ENCODE measurements at places on chromosomes 2 and 18.
A peak's percentile ranks its signal among the peaks of the same experiment; 100 is the strongest.

GRCh38 chr2:134218930-134219658 lies 34.8 kb upstream of the MGAT5 start:
- DNase-seq, result no peak

GRCh38 chr18:78561757-78562510 lies 417.7 kb upstream of the SALL3 start:
- DNase-seq, result no peak

DNA sequence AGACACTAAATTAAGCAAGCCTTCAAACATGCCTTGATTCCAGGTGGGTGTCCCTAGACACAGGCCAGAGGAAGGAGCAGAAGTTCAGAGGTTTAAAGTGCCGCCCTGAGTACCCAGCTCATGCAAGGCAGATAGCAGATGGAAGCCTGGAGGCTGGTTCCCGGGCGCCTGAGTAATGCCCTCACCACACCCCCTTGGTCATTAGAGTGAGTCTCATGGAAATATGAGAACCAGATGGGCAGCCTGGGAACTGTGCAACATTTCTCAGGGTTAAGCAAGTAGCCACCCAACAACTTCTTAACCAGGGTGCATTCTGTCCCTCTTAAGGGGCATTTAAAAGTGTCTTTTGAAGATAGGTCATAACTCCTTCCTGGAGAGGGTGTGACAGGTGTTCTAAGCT lies 44.1 kb downstream of the TGFA start:
- DNase-seq, result no peak

GRCh38 chr2:236446521-236446920 lies 123.1 kb upstream of the ACKR3 start:
- DNase-seq, result no peak

DNA sequence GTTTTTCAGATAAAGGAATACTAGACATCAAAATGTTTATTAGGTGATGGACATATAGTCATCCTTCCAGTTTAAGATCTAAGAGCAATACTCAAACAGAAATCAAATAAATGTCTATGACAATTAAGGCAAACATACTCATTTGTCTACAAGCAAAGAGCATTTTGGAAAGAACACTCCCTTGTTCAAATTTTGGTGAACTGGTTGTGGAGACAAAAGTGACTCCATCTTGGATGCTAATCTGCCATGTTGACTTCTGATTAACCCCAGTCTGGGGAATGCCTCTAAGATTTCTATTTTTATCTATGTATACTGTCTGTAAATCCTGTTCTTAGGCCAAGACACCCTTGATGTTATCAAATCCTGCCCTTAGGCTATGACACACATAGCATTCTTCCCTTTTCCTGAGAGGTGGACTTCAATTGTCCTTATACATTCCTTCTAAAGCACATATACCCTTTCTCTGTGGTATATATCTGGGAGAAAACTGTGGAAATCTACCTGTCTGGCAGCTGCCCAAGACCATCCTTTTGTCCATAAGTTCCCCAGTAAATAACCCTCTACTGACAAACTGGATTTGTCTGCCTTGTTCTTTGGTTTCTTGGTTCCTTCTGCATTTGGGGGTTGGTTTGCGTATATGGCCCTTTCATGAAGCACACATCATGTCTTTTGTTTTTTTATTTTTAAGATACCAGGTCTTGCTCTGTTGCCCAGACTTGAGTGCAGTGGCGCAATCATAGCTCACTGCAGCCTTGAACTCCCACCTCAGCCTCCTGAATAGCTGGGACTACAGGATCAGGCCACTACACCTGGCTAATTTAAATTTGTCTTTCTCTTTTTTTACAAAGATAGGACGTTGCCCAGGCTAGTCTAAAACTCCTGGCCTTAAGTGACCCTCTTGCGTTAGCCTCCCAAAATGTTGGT lies 12.5 kb upstream of the PLEKHM3 start:
- DNase-seq, result no peak

DNA sequence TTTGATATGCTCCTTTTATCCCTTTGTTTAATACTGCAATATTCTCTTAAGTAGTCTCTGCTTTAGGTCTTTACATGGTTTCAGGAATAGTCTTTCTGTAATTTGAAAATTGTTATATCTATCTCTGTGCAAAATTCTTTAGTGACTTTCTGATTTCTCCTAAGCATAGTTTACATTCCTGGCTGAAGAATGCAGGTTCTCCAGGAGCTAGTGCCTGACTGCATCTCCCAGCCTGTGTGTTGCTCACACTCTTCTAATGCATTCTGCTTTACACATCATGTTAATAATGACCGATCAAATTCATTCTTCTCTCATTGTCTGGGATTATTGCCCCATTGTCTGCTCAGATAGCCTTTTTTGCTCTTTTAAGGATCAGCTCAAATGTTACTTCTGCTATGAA lies 1349.2 kb downstream of the DSC3 start:
- no peak for DNase-seq

GRCh38 chr2:13052547-13052946 lies 335.8 kb downstream of the TRIB2 start:
- DNase-seq, result no peak

DNA sequence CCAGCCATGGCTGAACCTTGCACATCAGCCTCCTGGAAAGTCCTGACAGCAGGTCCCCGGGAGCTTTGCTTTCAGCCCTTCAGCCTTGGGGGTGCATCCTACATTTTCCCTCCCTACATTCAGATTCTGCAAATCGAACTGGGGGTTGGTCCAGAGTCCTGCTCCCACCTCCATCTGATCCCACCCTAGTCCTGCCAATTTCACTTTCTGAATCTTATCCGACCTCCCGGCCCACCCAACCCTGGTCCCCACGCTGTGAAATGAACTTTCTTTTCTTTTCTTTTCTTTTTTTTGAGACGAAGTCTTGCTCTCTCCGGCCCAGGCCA lies 47.8 kb upstream of the ODC1 start:
- DNase-seq, result no peak

DNA sequence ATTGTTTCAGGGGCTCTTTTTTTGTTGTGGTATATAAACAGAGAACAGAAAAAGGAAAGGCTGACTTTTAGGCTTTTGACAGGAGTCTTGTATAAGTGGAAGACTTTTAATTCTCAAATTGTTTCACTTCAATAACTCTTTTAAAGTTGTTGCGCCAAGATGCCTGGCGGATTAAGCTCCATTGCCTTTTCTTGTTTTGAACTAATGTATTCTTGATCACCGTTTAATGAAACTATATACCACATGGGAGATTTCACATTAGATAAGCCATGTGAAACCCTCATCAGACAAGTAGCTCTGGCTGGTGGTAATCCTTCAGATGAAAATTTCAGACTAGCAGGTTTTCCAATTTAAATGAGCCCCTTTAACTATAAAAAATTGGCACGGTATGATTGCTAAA lies 257.4 kb downstream of the CCDC178 start:
- no peak for DNase-seq

DNA sequence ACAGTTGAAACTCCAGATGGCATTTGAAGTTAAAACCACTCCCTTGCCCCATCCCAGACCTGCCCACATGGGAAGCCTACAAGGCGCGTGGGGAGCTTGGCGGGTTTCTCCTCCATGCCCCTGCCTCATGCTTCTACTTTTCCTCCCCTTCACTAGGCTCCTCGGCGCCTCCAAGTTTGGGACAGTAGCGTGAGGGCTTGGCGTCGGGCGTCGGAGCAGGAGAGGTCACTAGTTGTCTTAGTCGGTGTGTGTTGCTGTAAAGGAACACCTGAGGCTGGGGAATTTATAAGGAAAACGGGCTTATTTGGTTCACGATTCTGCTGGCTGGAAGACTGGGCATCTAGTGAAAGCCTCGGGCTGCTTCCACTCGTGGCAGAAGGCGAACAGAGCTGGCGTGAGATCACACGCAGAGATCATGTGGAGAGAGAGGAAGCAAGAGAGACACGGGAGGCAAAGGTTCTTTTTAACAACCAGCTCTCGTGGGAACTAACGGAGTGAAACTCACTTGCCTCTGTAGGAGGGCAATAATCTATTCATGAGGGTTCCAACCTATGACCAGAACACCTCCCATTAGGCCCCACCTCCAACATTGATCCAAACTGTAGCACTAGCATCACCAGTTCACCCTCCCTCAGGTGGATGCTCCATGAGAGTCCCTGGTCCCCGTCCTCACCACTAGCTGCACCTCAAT lies 25.3 kb downstream of the ITM2C start:
- DNase-seq, result no peak

GRCh38 chr2:136112317-136113208 lies 5.4 kb downstream of the CXCR4 start:
- DNase-seq, result no peak

- DNase-seq, result no peak
Observed at GRCh38 chr2:134675314-134675713, 43.5 kb downstream of the TMEM163 start.

DNA sequence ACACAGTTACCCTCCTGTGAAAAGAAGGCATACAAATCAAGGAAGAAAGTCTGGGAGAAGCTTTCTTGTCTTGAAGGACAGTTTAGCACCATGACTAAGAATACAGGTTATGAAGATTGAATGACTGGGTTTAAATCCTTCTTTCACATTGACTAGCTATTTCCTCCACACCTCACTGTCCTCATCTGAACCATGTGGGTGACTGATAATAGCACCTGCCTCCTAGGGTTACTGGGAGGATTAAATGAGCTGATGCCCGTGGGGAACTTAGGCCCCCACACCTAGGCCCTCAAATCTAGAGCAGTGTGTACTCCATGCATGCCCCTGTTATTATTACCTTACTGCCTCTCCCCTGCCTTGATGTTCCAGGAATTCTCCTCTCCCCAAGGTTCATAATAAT lies 202.9 kb downstream of the FBXO15 start:
- no peak for DNase-seq

DNA sequence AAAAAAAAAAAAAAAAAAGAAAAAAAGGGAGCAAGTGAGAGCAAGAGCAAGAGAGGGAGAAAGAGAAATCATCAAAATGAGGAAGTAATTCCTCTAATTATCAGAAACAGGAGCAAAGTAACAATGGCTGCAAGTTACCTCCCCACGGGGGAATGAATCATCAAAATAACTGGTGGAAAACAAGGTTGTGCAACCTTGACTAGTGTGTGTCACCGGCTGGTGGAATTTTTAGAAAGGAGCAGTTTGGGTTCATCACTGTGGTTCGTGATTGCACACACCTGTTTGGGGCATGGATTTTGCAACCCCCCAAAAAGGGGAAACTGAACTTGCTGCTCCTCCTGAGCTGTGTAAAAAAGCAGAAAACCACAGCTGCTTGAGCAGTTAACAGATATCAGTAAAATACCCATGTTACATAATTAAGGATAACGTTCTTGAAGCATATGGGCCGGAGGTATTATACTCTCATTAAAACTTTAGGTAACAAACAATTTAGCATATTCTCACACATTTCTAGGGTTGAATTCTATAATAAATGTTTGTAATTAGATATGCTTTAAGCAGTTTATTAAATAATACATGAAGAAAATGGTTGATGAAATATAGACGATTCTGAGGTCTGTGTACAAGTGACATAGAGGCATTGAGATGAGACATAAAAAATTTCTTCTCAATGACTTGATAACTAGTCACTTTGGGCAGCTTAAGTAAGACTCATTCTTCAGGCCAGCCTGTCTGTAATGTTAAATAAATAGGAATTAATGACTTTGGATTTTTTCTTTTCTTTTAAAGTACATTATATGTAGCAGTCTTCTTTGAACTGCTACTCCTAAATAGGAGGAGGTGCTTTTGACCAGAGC lies 184.2 kb upstream of the ZEB2 start:
- DNase-seq, result peak; percentile 40

- no peak for DNase-seq
Observed at GRCh38 chr2:182496596-182496995, 69.8 kb upstream of the PDE1A start.

DNA sequence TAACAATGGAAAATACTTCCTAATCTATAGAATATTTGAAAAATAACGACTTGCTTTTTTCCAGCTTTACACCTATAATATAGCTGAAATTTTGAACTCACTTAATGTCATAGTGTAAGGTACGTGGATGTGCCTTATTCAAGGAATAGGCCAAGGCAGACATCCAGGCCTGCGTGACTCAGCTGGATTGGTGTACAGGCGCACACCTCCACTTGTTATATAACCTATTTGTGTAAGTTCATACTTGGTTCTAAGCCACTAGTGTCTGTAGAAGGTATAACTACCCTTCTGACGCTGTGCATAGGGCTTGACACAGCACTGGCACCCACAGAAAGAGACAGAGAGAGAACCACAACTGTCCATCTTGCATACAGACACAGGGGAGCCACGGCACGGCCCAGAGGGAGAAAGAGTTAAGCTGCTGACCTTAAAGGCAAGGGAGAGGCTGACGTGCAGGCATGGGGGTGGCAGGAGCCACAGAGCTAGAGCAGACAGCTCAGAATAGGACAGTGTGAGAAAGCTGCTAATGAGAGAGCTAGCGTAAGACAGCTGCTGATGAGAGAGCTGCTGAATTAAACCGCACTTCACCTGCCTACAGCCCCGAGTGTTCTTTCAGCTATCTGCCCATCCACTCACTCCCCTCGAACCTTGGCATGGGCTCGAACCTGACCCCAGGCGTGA lies 16.1 kb downstream of the CCDC178 start:
- no peak for DNase-seq

DNA sequence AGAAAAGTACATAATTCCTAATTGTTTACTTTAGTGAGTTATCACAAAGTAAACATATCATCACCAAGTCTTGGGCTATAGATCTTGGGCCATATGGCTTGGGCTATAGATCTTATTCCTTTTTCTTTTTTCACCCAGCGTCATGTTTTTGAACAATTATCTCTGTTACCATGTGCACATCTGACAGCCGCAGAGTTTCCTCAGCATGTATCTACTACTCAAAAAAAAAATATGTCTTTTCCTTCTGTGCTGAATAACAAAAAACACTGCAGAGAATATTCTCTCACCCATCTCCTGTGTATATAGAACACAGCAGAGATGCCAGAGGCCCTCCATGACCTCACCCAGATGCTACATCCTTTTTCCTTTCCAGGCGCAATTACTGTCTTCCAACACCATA lies 76.2 kb upstream of the MYO3B start:
- no peak for DNase-seq

DNA sequence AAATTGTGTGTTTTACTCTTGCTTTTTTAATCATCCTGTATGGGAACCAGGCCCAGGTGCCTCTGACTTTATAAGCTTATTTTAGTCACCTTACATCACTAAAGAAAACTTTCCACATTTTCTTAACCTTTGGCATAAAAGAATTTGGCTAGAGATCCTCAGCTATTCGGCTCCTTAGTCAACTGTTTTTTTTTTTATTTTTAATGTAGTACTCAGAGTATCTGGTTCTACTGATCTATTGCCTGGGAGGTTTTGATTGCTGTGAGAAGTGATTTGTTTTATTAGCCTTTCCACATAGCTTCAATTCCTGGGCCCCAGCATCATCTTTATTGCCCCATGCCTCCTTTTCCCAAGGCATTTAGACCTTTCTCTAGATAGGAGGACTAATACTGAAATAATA lies 121.0 kb downstream of the MYO1B start:
- DNase-seq, result no peak
